ENCODE measurements at places on chromosomes 12 and 14.

- DNase-seq = no peak
Measured at GRCh38 chr12:4312251-4312650, 8.8 kb upstream of the TIGAR start.

DNA sequence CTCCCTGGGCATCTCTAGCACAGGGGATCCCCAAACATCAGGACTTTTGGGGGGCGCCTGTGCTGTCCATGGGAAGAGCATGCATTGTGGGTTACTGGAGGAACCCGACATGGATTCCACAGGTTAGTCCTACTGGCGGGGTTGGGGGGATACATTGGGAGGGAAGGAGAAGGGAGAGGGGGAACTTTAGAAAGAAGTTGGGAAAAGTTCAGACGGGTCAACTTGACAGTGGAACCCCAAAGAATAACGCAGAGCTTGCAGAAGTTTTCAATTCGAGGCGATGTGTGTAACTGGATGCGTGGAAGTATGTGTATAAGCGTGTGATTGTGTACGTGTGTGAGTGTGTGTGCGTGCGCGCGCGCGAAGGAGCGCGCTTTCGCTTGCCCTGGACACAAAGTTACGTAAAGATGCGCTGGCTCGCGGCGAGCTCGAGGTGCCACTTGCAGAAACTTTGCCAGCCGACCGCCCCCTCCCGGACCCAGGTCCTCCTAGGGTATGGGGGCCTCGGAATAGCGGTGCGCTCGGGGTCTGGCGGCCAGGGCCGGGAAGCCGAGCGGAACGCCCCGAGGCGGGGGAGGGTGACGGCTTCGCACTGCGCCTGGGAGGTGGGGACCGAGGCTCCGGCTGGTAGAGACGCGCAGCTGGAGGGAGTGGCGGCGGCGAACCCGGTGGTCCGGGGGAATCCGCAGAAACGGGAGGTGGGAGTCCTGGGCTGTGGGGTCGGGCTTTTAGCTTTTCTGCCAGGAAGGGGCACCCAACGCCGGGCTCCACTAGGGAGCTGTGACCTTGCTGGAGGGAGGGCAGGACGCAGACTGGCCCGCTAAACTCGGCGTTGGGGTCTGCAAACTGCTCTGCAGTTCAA is 669 bp downstream of the RFX4 start:
- no peak for DNase-seq

DNA sequence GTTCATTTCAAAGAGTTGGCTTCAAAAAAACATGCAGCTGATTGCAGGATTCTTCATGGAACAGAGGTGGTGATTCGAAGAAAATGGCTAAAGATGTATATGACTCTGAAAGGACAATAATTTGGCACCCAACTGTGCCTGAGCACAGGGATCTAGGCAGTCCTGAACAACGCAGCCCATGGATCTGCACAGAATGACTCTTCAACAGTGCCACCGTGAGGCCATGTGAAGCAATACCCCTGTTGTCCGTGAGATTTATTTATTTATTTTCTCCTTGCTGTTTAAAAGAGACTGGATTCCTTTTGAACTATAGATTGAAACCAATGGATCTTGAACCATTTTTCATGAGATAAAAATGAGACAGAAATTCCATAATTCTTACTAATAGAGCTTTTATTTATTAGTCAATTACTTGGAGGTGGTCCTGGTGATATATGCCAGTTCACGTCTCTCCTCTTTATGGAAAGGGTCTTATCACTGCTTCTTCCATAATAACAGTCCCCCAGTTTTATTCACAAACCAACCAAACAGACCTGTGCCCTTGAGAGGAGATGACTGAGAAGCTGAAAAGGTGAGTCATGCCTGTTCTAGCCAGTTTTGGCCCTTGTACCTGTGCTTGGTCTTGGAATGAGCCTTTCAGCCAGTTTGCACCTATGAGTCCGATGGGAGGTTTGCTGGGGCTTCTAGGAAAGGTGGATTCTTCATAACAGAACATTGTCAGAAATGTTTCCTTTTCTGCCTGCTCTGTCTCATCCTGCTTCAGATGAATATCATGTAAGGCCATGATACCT is 1598.3 kb downstream of the AACS start:
- DNase-seq = no peak

DNA sequence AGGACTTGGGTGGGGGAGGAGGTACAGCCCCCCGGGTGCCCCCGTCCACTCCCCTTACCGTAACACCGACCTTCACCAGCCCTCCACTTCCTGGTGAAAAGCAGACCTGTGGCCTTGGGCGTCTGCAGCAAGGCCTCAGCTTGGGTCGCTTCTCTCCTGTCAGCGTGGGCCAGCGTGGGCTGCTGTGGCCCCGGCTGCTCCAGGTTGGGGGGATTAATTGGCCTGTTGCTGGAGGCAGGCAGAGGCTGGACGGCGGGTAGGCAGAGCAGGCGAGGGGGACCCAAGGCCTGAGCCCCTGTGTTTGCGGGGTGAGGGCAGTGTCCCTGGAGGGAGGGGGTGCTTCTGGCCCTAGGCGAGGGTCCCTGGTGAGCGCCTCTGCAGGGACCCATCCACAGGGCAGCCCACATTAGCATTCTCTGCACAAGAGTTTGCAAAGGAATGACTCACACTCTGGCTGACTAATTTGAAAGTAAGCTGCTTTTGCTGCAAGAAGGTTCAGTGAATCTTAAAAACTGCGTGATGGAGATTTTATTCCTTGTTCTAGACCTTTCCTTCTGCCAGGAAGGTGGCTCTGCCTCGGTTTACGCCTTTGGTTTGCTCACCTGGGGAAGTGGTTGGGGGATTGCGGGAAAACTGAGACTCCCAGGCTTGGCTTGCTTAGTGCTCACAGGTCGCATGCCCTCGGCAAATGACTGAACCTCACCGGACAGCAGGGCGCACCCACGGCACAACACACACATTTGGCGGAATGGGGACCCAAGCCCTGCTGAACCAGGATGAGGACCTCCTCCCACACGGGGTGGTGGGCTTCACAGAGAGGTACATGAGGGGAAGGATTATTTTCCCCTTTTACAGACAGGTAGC is 37.9 kb upstream of the DLK1 start:
- DNase-seq = no peak

DNA sequence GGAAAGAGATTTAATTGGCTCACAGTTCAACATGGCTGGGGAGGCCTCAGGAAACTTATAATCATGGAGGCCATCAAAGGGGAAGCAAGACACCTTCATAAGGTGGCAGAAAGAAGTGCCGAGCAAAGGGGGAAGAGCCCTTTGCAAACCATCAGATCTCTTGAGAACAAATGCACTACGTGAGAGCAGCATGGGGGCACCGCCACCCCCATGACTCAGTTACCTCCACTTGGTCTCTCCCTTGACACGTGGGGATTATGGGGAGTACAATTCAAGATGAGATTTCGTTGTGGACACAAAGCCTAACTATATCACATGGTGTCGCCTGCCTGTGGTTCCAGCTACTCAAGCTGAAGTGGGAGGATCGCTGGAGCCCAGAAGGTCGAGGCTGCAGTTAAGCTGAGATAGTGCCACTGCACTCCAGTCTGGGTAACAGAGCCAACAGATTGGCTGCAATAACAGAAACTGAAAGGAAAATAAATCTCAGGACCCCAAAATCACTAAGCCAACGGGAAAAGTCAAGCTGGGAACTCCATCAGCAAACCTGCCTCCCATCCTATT is 10.0 kb upstream of the CDCA4 start:
- DNase-seq = no peak

DNA sequence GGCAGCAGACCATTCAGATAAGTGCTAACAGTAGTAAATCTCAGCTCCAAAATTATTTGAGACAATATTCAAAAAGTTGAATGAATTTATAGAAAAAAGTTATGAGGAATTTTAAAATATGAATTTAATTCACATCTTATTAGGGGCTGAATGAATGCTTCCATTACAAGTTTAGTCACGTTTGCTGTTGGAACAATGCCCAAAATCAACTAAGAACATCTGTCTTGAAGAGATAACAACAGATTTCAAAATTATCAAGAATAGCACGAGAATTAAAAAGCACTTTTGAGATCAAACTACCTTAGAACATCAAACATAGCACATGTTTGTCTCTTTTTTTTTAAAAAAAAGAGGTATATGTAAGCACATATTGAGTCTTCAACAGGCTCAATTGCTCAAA is 115.4 kb upstream of the PPFIA2 start:
- no peak for DNase-seq
